ENCODE measurements at places on chromosomes 4 and X.

GRCh38 chrX:3713225-3713936 lies at the start of gene PRKX:
TSS of gene PRKX (minus strand) at chrX:3713649. CDS start at chrX:3713253, 396 bp downstream.
- DNase-seq: peak; percentile 47

GRCh38 chr4:165208741-165209388 lies 1.5 kb downstream of the KLHL2 start:
- no peak for DNase-seq

DNA sequence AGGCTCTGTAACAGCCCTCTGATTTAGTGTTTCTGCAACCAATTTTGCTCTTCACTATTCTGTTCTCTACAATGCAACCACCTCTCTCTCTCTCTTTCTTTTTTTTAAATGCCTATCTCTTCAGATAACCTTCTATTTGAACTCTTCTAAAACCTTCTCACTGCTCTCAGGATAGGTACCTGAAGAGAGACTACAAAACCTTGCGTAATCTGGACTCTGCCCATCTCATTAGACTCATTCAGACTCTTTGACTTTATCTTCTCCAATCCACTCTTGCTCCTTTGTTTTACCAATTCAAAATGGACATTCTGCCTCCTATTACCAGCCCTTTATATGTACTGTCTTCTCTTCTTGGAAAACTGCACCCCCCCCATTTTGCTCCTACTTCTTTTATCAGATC lies 291.6 kb downstream of the CAMK2D start:
- DNase-seq: no peak

GRCh38 chr4:91319556-91320268 lies 984.1 kb upstream of the GRID2 start:
- no peak for DNase-seq

DNA sequence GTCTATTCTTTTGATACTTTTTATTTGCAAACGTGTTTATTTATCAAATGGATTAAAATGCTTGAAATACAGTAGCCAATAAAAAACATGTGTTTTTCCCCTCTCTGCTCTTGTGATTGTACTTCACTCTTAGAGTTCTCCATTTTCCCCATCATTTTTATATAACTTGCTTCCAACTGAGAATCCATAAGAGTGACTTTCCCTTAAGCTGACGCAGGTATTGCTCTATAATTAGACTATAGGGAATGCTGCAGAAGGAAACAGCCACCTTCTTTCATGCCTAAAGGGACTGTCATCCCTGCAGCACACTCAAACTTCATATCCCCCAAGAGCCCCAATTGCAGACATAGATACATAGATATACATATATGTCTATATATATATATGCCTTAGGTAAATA lies 456.9 kb downstream of the ADGRL3 start:
- DNase-seq: no peak

- no peak for DNase-seq
These were observed 5.5 kb upstream of the UGT2B17 start for GRCh38 chr4:68581383-68582338.

DNA sequence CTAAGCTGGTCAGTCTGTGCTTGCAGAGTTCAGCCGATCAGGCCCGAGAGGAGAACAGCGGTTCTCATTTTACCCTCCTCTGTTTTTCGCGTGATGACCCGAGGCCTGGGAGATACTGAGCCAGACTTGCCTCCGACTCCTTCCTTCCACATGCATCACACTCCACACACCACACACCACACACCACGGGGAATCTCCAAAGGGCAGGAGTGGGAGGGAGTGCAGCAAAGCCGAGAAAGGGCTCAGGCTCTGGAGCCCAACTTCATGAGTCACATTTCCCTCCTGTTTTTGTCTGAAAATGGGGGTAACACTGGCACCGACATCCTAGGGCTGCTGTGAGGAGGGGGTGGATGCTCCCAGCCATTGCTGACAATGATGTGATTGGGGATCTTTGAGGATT lies 38.9 kb downstream of the TKTL1 start:
- DNase-seq: no peak

GRCh38 chrX:96564595-96564994 lies 120.0 kb upstream of the DIAPH2 start:
- no peak for DNase-seq

DNA sequence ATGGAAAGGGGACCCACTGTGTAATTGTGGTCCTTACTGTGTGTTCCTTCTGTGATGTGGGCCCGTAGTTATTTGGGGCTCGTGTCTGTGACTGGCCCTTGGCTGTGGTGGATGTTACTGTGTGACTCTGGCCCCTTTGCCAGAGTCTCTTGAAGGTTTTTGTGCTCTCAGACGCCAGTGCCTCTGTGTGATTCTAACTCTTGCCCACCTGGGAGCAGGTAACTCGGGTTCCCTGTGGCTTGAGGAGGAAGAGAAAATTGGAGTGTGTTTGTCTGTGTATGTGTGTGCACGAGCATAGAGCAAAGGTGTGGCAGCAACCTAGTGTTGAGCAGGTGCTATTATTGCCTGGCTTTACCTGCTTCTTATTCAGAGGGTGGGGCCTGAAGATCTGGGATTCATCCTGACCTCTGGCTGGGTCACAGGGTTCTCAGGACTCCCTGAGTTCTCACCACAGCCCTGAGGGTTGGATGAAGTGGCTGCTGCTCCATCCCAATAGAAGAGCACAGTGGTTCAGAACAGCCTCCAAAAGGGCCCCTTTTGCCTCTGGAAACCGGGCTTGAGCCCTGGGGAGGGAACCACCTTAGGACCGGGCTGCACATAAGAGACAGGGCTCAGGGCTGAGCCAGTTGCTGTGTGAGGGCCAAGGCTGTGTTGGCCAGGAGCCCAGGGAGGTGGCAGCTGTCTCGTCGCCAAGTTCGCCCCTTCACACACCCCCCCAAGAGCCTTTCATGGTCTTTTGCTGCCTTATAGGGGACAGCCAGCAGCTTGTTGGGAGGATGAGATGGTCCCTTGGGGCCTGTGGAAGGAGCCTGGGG lies 1.3 kb downstream of the RBM10 start:
- DNase-seq: no peak

DNA sequence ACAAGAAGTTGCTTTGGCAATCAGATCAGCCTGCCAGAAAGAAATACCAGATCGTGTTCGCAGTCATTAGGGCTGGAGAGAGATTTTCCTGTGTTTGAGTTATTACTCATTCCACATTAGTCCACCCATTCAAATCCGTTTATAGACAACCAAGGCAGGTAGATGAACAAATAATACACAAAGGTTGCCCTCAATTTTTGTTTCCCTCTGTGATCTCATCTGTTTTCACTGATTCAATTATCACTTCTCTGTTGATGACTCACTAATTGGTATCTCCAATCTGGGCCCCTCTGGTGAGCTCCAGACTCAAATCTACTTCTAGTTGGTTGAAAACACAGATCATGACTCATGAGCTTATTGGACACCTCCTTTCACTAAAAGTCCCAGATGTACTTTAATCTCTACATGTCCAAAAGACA lies 54.5 kb downstream of the CHM start:
- DNase-seq: peak; percentile 6

DNA sequence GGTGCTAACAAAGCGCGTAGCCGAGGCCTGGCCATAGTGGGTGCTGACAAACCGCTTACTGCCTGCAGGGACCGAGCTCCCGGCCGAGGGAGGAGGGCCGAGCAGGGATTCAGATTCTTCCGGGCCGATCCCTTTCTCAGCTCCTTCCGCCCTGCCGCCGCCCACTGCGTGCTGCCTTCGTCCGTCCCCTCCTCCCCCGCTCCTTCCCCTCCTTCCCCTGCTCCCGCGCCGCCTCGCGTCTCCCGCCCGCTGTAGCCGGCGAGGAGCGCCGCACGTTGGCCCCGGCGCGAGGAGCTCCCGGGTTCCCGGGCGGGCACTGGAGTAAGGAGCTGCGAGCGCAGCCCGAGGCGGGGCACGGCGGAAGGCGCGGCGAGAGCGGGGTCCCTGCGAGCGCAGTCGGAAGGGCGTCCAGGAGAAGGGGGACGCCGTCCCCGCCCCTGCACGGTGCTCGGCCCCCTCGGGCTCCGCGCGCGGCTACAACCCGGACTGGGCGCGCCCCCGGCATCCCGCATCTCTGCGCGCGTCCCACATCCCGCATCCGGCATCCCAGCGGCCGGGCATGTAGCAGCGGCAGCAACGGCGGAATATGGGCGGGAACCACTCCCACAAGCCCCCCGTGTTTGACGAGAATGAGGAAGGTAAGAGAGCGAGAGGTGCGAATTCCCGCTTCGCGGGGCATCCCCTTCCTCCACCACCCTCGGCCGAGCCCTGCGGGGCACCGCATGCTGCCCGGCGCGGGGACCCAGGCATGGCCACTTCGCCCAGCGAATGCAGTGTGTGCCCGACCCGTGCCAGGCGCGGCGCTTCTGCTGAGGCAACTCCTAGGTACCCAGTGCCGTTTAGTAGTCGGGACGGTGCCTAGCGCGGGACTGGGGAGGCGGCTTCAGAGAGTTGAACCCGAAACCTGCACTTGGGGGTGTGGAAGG lies at the start of gene STK32B:
Gene STK32B (plus strand): TSS at position 203 of the 926 bp plus-strand sequence.
- DNase-seq: peak; percentile 66

DNA sequence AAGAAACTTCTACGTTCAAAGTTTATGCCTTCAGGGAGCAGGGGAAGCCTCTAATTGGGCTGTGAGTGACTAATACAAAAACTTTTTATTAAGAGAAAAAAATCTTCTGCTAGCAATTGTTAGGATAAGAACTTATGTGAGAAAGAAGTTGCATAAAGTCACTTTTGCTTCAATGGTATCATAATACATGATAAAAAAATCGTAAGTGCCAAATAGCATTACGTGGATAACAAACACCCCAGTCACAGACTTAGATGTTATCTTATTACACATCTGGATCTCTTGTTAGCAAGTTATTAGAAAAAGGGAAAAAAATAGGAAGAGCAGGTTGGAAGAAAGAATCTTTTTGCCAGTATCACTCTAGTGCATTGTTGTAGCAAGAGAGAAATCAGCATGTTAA lies 4.2 kb upstream of the NDST4 start:
- no peak for DNase-seq

DNA sequence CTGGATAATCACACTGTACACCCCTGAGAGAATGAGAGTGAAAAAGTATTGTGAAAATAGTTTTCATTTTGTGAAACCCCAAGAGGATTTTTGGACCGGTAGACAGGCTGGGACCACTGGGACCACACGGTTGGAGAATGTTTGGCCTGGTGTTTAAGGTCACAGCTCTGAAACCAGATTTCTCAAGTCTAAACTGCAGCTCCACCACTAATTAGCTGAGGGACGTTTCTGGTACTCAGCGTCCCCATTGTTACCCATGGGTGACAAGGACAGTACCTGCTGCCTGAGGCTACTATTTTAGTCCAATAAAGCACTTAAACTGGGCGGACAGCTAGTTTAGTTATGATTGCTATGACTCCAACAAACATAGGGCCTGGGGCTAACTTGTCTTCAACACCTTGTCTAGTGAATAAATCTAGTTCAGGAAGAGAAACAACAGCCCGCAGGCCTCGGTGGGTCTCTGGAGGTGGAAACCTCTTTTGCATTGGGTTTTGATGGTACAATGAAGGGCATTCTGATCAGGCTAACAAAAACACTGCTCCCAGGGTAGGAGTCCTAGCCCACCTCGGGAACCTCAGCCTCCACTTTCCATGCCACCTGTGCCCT lies 509 bp upstream of the USP11 start:
- DNase-seq: no peak

GRCh38 chr4:1057403-1057745 lies 45.9 kb downstream of the FGFRL1 start:
- no peak for DNase-seq

DNA sequence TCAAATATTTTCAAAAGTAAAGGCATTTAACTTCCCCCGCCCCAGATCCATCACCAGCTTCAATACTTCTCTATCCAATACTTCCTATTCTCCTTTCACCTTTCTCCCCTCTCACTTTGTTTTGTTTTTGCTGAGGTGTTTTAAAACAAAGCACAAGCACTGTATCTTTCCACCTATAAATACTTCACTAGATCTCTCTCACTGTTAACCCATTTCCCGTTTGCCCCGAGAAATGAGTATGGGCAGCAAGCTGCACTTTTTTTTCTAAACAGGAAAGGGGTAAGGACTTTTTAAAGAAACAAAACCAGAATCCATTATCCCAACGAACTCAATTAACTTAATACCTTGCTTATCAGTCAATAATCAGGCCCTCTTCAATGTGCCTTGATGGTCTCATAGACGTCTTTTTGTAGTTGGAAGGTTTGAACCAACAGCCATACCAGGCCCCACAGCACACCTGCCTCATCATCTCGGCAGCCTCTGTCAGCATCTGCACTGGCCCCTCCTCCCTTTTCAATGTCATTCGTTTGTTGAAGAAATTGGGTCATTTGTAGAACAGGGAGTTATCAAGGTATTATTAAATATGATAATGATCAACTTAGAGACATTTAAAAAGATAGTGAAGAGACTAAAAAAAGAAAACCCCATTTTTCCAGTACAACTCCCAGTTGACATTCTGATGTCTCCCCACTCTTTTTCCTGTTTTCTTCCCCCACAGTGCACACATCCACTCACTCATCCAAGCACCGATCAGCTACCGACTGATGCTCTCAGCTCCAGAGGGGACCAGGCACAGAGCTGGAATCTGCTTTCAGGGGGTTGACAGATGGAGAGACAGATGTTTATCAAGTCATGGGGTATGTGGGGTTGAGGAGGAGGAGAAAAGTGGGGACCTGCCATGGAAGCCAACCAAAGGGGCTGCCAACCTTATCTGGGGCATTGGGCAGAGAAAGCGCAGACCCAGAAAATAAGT lies 25.8 kb downstream of the CRMP1 start:
- no peak for DNase-seq

- no peak for DNase-seq
These were observed 159.6 kb upstream of the NUDT6 start for GRCh38 chr4:123081971-123082370.

DNA sequence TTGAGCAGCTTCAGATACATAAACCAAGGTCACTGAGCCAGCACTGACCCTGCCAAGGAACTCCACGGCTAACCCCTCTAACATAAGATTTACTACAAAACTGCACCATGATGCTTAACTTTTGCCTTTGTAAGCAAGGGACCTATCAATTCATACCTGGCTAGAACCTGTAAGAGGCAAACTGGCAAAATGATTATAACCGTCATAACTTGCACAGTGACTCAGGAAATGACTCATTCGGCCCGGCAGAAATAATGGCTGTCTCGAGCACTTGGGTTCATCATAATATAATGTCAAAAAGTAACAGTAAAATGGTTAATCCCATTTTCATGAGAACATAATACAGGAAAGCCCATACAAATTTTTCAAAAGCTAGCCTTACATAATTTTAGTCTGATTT lies 17.2 kb downstream of the RASGEF1B start:
- DNase-seq: no peak

DNA sequence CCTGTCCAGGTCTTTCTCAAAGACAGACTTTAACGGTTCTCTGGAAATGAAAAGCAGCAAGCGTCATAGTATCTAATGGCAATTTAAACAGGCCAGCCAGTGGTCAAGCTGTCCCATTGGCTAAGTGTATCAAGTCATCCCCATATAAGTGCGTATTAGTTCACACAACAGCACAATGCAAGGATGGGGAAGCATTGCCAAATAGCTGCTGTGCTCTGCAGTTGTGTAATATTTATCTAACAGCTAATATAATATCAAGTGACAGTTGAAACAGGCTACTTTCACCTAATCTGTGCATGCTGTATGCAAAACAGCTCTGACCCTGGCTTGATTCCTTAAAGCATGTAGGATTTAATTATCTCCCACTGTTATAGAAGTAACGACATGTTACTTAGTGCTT lies 134.8 kb upstream of the PPARGC1A start:
- peak; percentile 20 for DNase-seq
